Left lung (tissue), 14 donors: ENCODE measurements at places on chromosomes 3 and 15. TPM values are rescaled to one million over a fixed set of nuclear protein-coding genes. Genes with fewer than 3 reads are reported as not detected.

GRCh38 chr3:54342676-54343075 is 220.3 kb downstream of the CACNA2D3 start:
- DNase-seq = no peak

DNA sequence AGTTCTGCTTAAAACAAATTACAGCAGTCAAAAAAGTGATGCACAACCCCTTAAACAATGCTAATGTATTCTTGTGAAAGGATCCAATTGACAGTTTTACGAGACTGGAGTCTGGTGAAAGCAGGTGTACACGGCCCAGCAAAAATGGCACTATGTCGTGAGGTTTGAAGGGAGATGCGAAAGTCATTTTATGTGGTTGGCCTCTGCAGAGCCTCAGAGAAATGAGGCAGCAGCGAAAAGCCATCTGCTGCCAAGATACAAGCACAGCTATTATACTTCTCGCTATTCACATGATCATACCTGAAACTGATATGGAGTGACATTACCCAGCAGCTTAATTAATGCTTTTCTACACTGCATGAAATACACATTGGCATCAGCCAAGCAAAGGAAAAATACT is 36.4 kb downstream of the MECOM start:
- DNase-seq = no peak

LMCD1 gene
- total RNA-seq = 84.8 TPM

HRH1 gene
- 6.6 TPM for total RNA-seq

- peak; percentile 84 for DNase-seq
These were observed 17.1 kb upstream of the SNX22 start for GRCh38 chr15:64134345-64134829.

DNA sequence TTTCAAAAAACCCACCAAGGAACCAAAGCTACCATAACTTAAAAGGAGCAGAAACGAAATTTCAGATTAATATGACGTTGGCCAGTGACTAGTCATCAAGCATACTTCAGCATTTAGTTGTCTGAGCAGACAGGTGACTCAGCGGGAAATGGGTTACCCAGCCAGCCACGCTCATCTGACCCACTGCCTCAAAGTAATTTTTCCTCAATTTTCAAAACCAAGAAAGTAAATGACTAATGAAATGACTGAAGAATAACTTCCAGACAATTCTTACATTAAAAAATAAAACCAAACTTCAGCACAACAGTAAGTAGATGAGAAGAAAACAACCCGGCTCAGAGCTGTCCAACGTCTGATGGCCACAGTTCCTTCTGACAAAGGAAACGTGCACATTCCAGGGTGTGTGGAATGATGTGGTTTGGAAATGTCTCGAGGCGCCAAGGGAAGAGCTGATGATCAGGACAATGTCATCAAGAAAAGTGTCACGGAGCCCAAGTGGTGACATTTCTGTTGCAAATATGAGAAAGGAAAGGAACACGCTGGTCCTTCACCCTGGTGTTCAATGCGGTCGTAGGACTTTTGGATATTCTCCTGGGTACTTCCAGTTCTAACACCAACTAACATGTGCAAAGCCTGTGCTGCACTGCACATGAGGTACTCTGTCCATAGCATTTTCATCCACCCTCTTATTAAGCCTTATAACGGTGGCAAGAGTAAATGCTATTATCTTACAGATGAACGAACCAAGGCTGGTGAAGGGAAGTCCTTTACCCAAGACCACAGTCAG is 79.1 kb downstream of the FOXP1 start:
- no peak for DNase-seq

COPG1 gene
- 211 TPM for total RNA-seq

- no peak for DNase-seq
These were observed 86.6 kb downstream of the CHRD start for GRCh38 chr3:184466413-184466960.

GRCh38 chr15:32687556-32687955 is 30.2 kb upstream of the GREM1 start:
- no peak for DNase-seq

TGM4 gene
- total RNA-seq = not detected

DNA sequence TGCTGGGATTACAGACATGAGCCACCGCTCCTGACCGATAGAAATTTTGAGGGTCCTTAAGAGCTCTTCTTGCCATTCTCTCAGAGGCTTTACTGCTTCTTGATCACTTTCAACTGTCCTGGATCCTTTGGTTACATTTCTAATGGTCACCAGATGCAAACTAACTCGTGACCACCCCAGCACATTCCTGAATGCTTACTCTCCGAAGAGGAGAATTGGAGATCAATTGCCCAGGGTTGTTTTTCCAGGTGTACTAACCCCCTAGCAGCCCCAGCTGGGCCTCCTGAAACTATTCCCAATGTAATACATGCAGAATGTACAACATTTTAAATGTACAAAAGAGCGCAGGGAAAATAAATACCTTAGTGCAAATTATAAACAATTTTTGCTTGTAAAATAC is 65.1 kb upstream of the TBL1XR1 start:
- DNase-seq = no peak

TADA3 gene
- 50.0 TPM for total RNA-seq

CLDN16 gene
- 0.18 TPM for total RNA-seq

GRCh38 chr3:128256131-128256530 is 102.8 kb downstream of the EEFSEC start:
- no peak for DNase-seq

GLDN gene
- total RNA-seq = 20.5 TPM

ATP13A5 gene
- total RNA-seq = 1.1 TPM

- DNase-seq = no peak
These were observed 279.8 kb downstream of the FOXP1 start for GRCh38 chr3:71303627-71304200.

DNA sequence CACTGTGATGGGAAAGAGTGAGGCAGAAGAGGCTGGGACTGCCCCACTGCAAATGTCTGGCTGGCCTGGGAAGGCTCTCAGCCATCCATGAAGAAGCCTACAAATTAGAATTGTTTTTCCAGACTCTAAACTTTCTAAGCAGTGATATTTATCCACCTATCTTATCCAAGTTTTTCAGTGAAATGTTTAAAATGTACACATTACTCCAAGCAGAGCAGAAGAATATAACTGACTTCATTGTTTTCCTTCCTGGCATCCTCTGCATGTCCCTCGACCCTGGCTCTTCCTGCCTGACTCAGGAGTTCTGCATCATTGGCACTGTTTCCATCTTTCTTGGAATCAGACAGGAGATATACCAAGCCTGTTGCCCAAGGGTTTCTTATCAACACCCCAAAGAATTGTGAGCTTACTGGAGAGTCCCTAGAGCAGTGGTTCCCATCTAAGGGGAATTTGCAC is 401.5 kb upstream of the PROK2 start:
- no peak for DNase-seq

DNA sequence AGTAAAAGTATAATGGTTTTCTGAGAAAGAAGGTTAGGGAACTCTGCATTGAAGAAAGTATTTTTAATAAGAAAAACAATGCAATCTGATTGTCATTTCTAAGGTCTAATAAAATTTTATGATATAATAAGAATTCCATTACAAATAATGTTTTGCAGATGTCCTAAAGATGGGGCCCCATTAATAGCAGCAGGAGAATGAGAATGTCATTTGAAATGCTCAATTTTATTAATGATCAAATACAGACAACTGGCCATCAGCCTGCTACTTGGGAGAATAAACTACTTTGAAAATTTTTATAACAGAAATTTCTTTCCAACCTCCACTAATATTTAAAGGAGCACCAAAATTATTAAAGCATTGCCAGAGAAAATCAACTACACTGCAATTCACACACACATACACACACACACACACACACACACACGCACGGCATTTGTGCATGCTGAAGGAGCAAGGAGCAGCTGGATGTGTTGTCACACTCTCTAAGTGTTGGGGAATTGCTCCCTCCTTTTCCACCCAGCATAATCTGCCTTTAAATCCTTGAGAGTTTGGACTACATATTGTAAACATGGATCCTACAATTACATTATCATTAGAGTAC is 109.5 kb downstream of the THRB start:
- DNase-seq = no peak

DNA sequence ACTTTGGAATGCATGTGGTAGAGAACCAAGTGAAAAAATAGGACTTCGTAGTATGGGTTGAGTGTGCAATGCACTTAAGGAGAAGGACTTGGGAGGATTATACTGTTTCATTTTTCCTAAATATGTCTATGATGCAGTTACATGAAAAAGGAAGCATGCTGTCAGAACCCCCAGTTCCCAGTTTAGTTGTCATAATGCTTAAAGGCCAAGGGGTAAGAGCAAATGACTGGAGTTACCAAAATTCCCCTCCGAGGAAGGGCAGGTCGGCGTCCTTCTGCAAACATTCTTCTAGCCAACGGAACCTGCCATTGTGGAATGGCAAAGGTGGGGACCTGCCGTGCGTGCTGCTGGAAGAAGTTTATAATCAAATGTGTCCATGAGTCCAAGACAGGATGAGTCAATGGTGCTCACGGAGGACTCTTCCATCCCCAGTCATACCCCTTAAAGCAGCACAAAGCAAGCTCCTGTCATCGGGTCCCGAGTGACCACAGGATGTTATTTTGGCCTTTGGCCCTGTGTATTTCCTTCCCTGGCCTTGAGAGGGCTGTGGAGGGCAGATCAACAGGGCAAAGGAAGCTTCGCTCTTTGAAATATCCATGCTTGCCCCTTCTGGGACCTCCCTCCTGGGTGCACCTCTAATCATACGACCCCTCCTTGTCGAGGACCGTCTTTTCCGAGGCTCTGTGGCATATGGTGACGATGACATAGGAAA is 93.2 kb downstream of the SLCO3A1 start:
- DNase-seq = no peak
